Neural crest cell (in vitro differentiated cells): ENCODE measurements at places on chromosomes 7 and 10. TPM values are rescaled to one million over a fixed set of nuclear protein-coding genes. Genes with fewer than 3 reads are reported as not detected.

DNA sequence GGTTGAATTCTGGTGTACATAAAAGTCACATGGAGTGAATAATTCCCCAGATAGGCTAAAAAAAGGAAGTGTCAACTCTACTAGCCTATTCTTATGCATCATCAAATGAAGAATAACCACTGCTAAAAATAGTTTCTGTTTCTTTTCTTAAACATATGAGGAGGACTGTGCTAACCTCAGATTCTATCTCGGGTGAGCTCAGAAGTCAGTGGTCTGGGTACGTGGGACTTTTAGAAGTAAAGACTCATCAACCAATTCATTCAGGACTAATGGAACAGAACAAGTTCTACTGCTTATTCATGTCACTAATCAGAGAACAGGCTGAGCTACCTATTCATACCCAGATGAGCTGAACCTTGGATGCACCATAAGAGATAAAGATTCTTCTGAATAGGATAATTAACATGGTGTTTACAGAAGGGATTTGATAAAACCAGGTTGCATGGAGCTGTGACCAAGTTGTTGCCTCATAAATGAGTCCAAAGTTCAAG, 9.5 kb upstream of the ASAH2 start:
- DNase-seq, result no peak

The CDNF gene
- 1.1 and 1.5 TPM in 2 replicates for total RNA-seq

The NAT16 gene
- total RNA-seq, result 0.70 and 1.7 TPM in 2 replicates

The LRRC27 gene
- total RNA-seq, result 18.3 and 21.9 TPM in 2 replicates

The CNPY1 gene
- 1.5 and 2.4 TPM in 2 replicates for total RNA-seq
